T-cell (primary cell): ENCODE measurements at places on chromosomes 7 and 10.

DNA sequence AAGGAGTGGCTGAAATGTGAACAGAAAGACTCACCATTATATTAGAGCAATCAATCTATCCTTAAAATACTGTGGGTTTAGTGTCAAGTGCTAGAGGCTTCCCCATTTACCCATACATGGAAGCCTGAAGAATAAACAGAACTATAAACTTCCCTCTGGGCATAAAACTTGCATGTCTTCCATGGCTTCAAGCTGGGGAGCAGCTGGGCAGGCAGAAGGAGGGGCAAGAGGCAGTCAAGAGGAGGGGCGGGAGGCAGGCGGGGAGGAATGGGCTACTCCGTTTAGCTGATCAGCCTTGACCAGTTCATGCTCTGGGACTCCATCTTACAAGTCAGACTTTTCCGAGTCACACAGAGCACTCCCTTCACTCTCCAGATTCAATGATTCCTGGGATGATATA is 3.5 kb upstream of the PRSS1 start:
- DNase-seq, result no peak

DNA sequence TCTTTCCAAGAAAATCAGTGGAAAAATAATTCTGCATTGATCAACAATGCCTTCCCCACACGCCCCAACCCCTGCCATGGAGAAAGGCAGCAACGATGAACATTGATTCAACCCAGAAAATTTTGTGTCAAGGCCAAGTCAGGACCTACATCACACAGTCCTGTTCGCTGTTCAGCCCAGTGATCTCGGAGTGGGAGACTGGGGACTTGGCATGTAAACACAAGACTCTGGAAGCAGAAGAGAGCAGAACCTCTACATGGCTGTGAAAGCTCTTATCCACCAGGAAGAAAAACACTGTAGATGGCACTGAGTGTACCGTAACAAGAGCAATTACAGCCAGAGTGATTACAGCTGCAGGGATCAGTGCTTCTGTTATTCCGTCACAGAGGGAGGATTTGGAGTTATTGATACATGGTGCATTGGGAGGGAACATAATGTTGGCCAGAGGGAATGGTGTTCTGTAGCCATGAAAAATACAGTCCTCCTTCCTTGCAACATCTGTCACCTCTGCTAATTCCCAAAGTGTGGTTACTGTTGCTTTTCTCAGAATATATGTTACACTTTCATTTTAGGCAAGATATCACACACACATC is 136.6 kb downstream of the IQUB start:
- DNase-seq, result no peak

DNA sequence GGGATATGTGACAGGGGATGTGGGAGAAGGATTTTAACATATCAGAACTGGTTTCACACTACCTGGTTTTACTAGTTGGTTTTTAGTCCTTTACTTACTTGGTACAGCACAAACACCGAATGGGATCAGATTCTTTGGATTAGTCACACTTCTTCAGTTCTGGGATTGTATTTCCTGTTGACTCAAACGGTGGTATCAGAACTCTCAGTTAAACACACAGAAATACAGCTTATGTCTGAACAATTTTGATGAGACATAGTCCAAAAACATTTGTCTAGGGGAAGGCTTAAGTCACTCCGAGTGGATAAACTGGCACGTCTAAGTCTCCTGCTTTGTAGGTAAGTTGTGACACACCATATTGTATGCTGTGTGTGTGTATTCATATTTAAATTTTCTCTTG is 480.5 kb downstream of the PHTF2 start:
- DNase-seq, result no peak

DNA sequence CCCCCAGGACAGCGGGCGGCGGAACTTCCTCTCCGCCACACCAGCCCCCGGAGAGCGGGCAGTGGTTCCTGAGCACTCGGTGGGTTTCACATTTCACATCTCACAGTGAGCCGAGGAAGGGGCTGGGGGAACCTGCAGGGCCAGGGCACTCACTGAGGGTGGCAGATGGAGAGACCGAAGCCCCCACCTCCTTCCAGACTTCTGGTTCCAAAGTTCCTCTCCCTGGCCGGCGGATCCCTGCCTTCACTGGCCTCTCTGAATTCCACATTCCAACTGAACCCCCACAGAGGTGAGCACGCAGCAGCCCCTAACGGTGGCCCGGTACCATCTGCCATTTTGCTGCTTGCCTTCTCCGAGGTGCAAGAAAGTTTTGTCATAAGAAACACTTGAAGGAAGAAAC is 461.0 kb downstream of the PTPRN2 start:
- no peak for DNase-seq

- DNase-seq, result no peak
Observed at GRCh38 chr7:22578007-22578733, 78.2 kb upstream of the STEAP1B start.

DNA sequence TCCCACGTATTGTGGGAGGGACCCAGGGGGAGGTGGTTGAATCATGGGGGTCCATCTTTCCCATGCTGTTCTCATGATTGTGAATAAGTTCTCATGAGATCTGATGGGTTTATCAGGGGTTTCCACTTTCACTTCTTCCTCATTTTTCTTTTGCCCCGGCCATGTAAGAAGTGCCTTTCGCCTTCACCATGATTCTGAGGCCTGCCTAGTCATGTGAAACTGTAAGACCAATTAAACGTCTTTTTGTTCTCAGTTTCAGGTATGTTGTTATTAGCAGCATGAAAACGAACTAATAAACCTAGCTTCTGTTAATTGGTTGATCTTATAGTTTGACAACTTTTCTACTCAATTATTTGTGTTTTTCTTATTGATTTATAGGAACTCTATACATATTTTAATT is 206.3 kb downstream of the NXPH1 start:
- no peak for DNase-seq

DNA sequence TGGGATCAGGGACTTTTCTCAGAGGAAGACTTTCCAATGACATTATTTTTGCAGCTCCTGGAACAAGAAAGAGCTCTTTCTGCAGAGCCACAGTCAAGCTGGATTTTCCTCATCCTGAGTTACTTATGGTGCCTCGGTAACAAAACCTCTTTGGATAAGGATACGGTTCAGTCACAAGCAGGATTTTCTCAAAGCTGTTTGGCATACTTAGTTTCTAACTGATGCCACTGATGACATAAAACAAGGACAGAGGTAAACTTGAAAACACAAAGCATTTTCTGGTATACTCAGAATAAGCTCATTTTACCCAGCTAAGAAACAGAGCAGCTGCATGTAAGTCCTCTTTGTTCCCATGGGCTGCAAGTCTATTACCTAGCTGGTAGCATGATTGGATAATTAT is 340.9 kb upstream of the MEOX2 start:
- no peak for DNase-seq

- DNase-seq, result no peak
Observed at GRCh38 chr7:128442356-128442755, 13.3 kb upstream of the HILPDA start.

DNA sequence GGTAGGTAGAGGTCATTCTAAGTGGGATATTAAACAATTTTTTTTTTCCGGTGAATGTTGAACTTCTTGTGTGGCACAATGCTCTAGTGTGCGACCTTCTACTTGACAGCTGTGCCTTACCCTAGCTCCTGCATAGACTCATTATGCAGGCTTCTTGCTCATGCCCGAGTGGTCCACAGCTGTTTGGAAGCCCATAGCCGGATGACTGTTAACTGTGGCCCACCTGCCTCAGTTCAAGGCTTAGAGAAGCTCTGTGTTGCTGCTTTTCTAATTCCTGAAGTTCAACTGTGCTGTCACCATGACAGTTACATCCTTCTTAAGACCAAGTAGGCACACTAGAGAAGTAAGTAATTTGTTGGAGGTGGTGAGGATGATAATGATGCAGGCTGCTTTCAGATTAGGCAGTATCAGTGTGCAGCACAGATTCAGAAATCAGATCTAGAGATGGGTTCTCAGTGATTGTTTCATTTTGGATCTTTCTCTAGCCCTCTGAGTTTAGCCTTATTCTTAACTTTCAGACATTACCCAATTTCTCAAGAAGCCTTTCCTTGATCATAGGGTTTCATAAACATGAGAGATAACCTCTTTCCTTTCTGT is 278.4 kb downstream of the PHF14 start:
- DNase-seq, result no peak

GRCh38 chr7:94022550-94022949 is 18.4 kb upstream of the BET1 start:
- no peak for DNase-seq

DNA sequence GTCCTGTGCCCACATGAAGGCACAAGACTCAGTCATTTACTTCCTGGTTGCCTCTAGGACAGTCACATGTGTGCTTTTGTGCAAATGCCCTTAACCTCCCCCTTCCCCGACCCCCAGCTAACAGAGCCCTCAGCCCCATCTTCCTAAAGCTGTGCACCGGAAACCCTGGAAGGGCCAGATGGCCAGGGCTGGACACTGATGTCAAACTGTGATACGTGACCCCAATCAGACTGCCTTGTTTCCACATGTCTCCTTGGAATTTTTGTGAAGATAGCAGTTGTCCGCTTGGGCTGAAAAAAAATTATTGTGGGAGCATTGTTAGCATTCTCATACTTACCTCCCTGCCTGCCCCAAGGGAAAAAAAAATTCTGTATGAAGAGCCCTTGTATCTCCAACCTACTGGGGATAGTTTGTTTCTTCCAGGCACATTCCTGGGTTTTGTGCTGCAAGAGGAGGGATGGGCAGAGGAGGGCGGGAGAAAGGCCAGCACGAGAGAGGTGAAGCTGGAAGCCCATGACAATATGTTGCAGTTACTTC is 17.0 kb upstream of the ADAM12 start:
- no peak for DNase-seq

DNA sequence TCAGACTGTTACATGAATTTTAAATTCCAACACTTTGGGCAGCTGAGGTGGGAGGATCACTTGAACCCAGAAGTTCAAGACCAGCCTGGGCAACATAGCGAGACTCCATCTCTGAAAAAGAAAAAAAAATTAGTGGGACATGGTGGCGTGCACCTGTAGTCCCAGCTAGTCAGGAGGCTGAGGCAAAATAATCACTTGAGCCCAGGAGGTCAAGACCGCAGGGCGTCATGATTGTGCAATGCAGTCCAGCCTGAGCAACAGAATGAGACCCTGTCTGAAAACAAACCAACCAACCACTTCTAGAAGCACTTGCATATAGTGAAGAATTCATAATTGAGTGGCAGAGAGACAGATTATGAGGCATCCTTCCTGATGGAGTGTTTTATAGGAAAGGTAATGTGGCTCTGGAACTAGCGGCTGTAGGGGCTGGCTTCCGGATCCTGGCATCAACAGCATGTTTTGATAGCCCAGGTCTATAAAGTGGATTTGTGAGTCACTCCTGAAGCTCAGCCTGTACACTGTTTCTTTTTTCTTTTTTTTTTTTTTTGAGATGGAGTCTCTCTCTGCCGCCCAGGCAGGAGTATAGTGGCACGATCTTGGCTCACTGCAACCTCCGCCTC is 40.3 kb upstream of the RSBN1L start:
- no peak for DNase-seq

- no peak for DNase-seq
Observed at GRCh38 chr7:78530351-78530750, 731.8 kb downstream of the PHTF2 start.

- DNase-seq, result no peak
Observed at GRCh38 chr7:134963036-134963435, 23.3 kb upstream of the AGBL3 start.

GRCh38 chr7:151742713-151743480 is 134.0 kb downstream of the PRKAG2 start:
- no peak for DNase-seq

- no peak for DNase-seq
Observed at GRCh38 chr7:116984511-116984910, 31.2 kb downstream of the ST7 start.

GRCh38 chr7:3010161-3010560 is 33.5 kb downstream of the CARD11 start:
- no peak for DNase-seq

- no peak for DNase-seq
Observed at GRCh38 chr7:109261781-109262180, 692.1 kb downstream of the DNAJB9 start.

DNA sequence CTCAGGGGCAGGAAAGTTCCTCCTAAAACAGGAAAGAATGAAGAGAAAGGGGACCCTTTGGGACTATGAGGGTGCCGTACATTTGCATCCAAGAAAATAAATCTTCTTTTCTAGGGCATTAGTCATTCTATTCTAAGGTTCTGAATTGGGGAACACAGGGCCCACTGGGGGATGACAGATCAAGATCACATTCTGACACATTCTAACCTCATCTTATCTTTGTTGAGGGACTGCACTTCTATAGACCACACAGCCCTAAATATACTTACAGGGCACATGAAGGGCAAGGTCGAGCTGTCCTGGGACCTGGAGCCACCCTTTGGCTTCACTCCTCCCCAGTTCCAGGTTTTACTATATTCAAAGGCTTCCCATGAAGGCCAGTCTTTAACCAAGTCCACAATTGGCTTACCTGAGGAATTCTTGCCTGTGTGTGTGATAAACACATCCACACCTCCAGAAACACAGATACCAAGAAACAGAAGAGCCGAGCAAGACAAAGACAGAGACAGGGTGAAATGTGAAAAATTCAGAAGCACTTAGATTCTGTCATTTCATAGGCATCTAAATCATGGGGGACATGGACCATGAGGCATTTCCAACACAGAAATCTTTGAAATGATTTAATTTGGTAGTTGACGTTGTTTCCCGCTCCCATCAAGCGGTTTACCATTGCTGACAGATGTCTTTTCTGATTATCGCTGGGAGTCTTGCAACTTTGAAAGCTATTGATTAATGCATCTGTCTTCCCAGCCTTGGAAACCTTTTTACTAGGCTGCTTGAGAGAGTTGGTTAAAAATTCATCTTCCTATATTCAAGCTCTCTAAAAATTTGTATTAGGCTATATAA is 75.8 kb downstream of the CCDC71L start:
- no peak for DNase-seq

DNA sequence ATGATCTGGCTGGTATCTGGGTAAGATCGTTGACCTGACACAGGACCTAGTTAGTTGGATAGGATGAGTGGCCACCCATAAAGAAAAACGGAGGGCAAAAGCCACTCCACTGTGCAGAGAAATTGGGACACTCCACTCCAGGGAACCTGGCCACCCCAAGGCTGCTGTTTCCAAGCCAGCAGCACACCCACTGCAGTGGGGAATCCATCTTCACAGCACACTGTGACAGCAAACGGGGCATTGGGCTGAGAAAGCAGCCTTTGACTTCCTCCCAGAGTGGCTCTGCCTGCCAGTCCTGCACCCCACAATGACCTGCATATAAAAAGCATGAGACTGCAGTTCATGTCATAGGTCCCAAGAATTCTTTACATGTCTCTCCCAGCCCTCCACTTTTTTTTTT is 52.9 kb downstream of the MTPN start:
- no peak for DNase-seq

GRCh38 chr10:17850501-17850900 is 41.4 kb downstream of the MRC1 start:
- no peak for DNase-seq

GRCh38 chr10:60359066-60359465 is 30.6 kb downstream of the ANK3 start:
- no peak for DNase-seq

- no peak for DNase-seq
Observed at GRCh38 chr10:29630205-29631048, 4.3 kb downstream of the SVIL start.

- DNase-seq, result no peak
Observed at GRCh38 chr10:89458784-89459183, 44.4 kb downstream of the IFIT5 start.
